ENCODE measurements at places on chromosomes 1 and 21. TPM values are rescaled to one million over a fixed set of nuclear protein-coding genes. Genes with fewer than 3 reads are reported as not detected.

Gene NCF2
- 21.0 TPM for total RNA-seq

DNA sequence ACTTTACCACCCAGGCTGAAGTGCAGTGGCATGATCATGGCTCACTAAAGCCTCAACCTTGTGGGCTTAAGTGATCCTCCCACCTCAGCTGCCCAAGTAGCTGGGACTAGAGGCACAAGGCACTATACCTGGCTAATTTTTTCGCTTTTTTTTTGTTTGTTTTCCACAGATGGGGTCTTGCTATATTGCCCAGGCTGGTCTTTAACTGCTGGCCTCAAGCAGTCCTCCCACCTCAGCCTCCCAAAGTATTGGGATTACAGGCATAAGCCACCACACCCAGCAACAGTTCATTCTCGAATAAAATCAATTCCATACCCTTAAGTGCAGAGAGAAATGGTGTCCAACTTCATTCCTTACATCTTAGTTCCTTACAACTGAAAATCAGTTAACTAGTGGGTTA lies 24.8 kb downstream of the DCAF8 start:
- DNase-seq: no peak
- no peak overlapping the region for H3K4me3 ChIP-seq
- peaks cover 2% of the 10 kb centered on the region for H3K36me3 ChIP-seq
- H3K4me1 ChIP-seq: no peaks in the 10 kb centered on the region

DNA sequence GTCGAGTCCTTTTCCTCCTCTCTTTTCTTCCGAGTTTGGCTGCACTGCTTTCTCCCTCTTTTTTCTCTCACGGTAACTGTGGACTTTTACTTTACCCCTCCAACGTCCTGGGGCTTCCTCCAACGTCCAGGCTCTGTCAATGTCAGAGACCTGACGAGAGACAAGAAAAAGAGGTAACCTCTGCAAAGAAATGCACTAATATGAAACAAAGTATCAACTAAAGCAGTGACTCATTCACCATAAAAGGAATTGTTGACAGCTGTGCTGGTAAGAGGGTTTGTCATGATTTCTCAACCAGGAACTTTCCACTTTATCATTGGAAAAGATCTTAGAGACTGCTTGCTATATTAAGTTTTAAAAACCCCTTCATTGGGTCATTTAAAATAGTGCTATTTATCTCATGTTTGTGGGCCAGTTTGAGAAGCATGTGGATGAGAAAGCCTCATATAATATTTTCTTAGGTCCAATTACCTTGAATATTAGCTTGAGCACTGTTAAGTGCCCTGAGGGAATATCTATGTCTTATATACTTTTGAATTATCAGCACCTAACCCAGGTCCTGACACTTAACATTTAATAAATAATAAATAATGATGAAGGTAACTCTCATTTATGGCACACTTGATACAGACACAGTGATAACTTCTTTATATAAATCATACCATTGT lies at the start of gene GBP2:
TSS of gene GBP2 (minus strand) at position 202 of the 668 bp plus-strand sequence. CDS start 4,148 bp downstream, outside the sequence.
- no peak for DNase-seq
- H3K4me1 ChIP-seq: no peaks in the 10 kb centered on the region
- H3K27me3 ChIP-seq: no peaks in the 10 kb centered on the region
- H3K27ac ChIP-seq: peak within 1 kb of the TSS; percentile 95
- H3K36me3 ChIP-seq: peaks cover 7% of the 10 kb centered on the region
- H3K4me3 ChIP-seq: peak within 1 kb of the TSS; percentile 63

Gene FMN2
- total RNA-seq: 24.3 TPM

DNA sequence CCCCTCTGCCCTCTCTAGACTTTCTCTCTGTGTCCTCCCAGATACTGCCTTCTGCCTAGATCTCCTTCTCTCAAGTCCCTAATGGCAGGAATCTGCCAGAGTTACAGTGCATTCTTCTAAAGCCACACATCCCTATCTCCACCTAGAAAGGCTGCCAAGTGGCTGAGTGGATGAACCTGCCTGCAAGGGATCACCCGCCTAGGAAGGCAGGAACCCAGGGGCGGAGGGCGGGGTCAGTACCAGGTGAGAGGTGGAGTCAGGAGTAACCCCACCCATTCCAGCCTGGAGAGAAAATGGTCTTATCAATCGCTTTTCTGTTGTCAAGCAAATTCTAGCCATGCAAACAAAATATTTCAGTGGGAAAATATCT lies 60.8 kb downstream of the BCAR3 start:
- no peak overlapping the region for H3K27ac ChIP-seq
- H3K36me3 ChIP-seq: no peaks in the 10 kb centered on the region
- H3K4me1 ChIP-seq: peaks cover 30% of the 10 kb centered on the region
- DNase-seq: no peak
- H3K4me3 ChIP-seq: no peak overlapping the region

GRCh38 chr21:45080639-45081414 lies 6.4 kb downstream of the ADARB1 start:
- H3K4me3 ChIP-seq: no peak overlapping the region
- no peak for DNase-seq
- peaks cover 14% of the 10 kb centered on the region for H3K4me1 ChIP-seq
- no peaks in the 10 kb centered on the region for H3K36me3 ChIP-seq
- peak overlapping the region; percentile 76 for H3K27ac ChIP-seq

GRCh38 chr1:39131940-39132339 lies 72.6 kb upstream of the MACF1 start:
- H3K27me3 ChIP-seq: no peaks in the 10 kb centered on the region
- no peak overlapping the region for H3K27ac ChIP-seq
- no peaks in the 10 kb centered on the region for H3K4me1 ChIP-seq

Gene OR14K1
- not detected for total RNA-seq

DNA sequence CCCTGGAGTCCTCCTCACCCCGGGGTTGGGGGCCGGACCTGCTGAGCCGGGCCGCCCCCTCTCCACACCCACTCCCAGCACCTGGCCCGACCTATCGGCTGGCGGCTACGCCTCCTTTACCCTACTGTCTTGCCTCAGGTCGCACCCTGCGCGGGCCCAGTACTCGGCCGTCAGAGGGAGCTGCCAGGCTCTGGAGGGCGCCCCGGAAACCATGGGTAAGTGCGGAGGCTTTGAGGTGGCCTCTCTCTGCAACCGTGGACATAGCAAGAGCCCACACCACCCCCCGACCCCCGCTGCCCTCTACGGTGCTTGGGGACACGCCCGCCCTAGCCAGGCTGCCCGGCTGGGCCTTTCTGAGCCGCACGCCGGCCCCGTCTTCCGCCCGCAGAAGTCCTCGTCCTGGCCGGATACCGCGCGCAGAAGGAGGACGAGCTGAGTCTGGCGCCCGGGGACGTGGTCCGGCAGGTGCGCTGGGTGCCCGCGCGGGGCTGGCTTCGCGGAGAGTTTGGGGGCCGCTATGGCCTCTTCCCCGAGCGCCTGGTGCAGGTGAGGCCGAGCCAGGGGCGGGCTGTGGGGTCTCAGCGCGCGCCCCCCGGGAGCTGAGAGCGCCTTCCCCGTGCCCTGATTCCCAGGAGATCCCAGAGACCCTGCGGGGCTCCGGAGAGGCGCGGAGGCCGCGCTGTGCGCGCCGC lies at the start of gene SH3D21:
TSS of gene SH3D21 (plus strand) at position 159 of the 692 bp plus-strand sequence. CDS start at position 212, 53 bp downstream.
- no peaks in the 10 kb centered on the region for H3K27me3 ChIP-seq
- H3K27ac ChIP-seq: peak within 1 kb of the TSS; percentile 72
- peaks cover 3% of the 10 kb centered on the region for H3K36me3 ChIP-seq
- H3K4me1 ChIP-seq: peaks cover 10% of the 10 kb centered on the region
- DNase-seq: peak; percentile 33

DNA sequence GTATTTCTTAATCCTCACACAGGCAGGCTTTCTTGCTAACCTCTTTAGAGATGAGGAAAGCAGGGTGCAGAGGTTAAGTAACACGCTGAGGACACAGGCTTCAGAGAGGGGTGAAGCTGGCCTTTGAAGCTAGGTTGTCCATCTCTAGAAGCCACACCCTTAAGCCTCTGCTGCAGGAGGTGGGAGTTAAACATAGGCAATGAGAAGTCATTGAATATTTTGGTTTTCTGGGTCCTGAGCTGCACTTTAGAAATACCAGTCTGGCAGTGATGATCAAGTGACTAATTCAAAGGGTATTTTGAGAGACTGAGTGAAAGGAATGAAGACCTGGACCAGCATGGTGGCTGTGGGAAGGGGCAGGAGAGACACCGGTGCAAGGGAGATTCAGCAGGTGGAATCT lies 9.9 kb downstream of the KCNJ15 start:
- H3K27me3 ChIP-seq: no peaks in the 10 kb centered on the region
- H3K4me1 ChIP-seq: no peaks in the 10 kb centered on the region
- no peaks in the 10 kb centered on the region for H3K36me3 ChIP-seq
- H3K4me3 ChIP-seq: no peak overlapping the region
- no peak overlapping the region for H3K27ac ChIP-seq
- DNase-seq: no peak

DNA sequence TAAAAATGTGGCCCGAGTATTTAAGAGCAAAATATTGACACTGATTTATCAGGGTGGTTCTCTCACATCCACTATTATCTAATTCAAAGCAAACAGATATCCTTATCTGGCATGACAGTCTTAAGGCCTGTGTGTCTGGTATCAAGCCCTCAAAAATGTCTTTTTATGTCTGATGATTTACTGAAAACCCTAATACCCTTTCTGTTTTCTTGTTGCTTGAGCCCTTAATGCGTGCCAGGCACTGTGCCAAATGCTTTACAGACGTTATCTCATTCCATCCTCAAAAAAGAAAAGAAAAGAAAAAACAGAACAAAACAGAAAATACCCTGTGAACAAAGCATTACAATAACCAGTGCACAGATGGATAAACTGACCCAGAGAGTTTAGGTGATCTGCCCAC lies 5.7 kb downstream of the DUSP23 start:
- no peaks in the 10 kb centered on the region for H3K27me3 ChIP-seq
- no peak overlapping the region for H3K4me3 ChIP-seq
- no peak for DNase-seq
- H3K27ac ChIP-seq: no peak overlapping the region
- H3K4me1 ChIP-seq: no peaks in the 10 kb centered on the region

DNA sequence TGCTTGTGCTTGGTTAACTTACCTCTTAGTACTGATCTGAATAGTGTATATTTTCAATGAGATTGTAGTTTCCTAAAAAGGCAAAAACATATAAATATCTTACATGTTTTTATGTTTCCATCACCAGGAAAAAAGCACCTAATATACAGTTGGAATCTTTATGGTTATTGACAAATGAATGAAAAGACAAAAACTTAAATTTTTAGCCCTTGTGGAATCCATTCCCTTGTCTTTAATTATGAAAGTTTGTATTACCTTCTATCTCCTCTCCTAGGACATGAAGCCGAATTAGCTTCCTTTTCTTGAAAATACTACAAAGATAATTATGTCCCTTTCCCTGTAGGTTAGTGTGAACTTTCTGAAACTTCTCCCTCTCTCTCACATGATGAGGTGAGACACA lies at the start of gene OR2T12:
TSS of gene OR2T12 (minus strand) at position 101 of the 400 bp plus-strand sequence. CDS start 7,846 bp downstream, outside the sequence.
- H3K36me3 ChIP-seq: no peaks in the 10 kb centered on the region
- H3K4me3 ChIP-seq: no peak within 1 kb of the TSS
- no peak for DNase-seq
- H3K4me1 ChIP-seq: no peaks in the 10 kb centered on the region

- H3K36me3 ChIP-seq: no peaks in the 10 kb centered on the region
- no peaks in the 10 kb centered on the region for H3K27me3 ChIP-seq
- no peak for DNase-seq
- H3K4me1 ChIP-seq: no peaks in the 10 kb centered on the region
- H3K4me3 ChIP-seq: no peak overlapping the region
Observed at GRCh38 chr21:28393279-28393678, 599.4 kb downstream of the LTN1 start.

GRCh38 chr1:202104073-202104472 lies 18.6 kb upstream of the GPR37L1 start:
- no peaks in the 10 kb centered on the region for H3K4me1 ChIP-seq
- H3K36me3 ChIP-seq: no peaks in the 10 kb centered on the region
- no peaks in the 10 kb centered on the region for H3K27me3 ChIP-seq
- no peak for DNase-seq

Gene NDC1
- 8.0 TPM for total RNA-seq

DNA sequence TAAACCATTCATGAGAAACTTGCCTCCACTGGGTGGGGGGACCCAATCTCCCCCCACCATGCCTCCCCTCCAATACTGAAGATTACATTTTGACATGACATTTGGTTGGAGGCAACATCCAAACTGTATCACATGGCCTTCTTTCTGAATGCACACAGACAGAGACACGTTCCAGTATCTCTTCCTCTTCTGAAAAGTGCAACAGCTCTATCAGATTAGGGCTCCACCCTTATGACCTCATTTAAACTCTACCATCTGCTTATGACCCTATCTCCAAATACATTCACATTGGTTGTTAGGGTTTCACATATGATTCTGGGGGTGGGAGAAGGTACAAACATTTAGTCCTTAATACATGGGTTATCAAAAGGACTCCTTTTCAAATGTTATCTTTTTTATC lies 481.8 kb upstream of the NFIA start:
- H3K36me3 ChIP-seq: no peaks in the 10 kb centered on the region
- no peak for DNase-seq
- H3K27ac ChIP-seq: no peak overlapping the region

DNA sequence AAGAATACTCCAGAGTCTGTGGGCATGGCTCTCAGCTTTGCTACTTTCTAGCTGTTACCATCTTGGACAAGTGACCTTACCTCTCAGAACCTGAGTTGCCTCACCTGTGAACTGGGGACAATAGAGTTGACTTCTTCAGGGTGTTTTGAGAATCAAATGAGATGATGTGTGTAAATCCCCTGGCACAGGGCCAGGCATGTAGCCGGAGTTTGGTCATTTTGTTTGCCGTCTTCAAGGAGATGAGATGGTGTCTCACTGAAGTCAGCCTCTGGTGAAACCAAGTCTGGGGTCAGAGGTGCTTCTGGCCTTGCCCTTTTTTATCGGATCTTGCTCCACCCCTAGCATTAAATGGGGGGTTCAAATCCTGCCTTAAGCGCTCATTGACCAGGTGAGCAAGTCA lies 149.2 kb upstream of the TMEM51 start:
- no peaks in the 10 kb centered on the region for H3K4me1 ChIP-seq
- H3K4me3 ChIP-seq: no peak overlapping the region
- no peak for DNase-seq
- no peaks in the 10 kb centered on the region for H3K36me3 ChIP-seq
- H3K27me3 ChIP-seq: no peaks in the 10 kb centered on the region

DNA sequence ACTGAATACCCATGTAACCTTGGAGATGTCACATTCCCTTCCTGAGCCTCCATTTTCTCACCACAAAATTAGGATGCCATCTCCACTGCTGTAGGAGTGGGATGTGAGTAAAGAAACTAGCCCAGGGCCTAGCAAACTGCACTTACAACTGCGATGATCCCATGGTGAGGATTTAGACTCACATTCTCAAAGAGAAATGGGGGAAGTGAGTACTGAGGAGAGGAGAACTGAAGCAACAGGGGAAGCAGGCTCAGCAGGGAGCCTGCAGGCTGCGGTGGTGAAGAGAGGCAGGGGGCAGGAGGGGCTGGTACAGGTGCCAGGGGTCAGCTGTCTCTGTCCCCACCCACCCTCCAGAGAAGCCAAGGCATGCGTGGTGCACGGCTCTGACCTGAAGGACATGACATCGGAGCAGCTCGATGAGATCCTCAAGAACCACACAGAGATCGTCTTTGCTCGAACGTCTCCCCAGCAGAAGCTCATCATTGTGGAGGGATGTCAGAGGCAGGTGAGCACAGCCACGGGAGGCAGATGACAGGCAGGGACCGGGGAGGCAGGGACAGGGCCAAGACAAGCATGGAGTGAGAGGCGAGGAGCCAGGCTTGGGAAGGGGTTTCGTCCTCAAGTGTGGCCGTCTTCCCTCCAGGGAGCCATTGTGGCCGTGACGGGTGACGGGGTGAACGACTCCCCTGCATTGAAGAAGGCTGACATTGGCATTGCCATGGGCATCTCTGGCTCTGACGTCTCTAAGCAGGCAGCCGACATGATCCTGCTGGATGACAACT lies 16.4 kb upstream of the ATP1A4 start:
- H3K36me3 ChIP-seq: peaks cover 89% of the 10 kb centered on the region
- peaks cover 13% of the 10 kb centered on the region for H3K4me1 ChIP-seq
- DNase-seq: no peak

Gene GJB4
- total RNA-seq: not detected

Gene CHIA
- not detected for total RNA-seq

- DNase-seq: no peak
- no peak overlapping the region for H3K4me3 ChIP-seq
- H3K4me1 ChIP-seq: no peaks in the 10 kb centered on the region
- H3K27me3 ChIP-seq: no peaks in the 10 kb centered on the region
Observed at GRCh38 chr21:38114717-38115333, 142.0 kb upstream of the KCNJ15 start.

Gene PCP4L1
- total RNA-seq: 1.2 TPM
